ENCODE measurements at places on chromosomes 6 and 20.

- DNase-seq = no peak
These were observed 283.9 kb upstream of the SUPT3H start for GRCh38 chr6:45661661-45662060.

DNA sequence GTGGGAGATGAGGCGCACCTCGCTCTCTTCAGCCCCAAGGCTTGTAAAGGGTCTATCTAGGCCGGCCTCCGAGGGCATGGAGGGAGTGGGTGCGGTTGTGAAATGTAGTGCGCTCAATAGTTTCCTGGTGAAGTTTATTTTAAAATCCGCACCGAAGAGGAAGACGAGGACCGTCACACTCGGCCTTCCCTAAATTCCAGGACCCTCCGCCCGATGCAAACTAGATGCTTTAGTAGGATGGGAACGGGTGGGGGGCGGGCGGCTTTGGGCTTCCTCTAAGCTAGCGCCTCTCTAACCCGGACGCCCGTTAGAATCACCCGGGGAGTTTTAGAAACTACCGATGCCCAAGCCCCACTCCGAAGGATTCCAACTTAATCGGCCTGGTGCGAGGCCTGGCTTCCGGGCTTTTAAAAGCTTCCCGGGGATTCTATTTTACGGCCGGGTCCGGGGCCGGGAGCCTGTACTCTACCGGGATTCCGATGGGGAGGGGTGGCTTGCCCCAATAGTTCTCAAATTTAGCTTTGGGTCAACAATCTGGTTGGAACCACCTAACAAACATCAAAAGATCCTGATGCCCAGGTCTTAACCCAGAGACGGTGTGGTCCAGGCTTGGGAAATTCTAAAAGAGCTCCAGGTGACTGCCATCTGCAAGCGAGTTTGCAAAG, 548 bp upstream of the BCAS4 start:
- no peak for DNase-seq

GRCh38 chr6:54868556-54868955, 22.0 kb downstream of the FAM83B start:
- no peak for DNase-seq

GRCh38 chr20:62584671-62585460, 57.4 kb upstream of the SLCO4A1 start:
- DNase-seq = no peak

DNA sequence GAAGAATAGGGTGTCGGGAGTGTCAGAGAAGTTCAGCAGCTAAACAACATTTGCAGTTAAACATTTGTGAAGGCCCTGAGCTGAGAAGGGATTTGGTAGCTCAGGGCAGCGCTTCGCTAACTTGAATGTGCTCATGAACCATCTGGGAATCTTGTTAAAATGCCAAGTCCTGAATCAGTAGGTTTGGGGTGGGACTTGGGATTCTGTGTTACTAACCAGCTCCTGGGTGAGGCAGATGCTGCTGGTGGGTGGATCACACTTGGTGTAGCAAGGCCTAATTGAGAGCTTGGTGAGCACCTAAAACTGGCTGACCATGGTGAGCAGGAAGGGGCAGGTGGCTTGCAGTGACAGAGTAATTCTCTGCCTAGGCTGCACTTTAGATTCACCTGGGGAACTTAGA, 5.9 kb downstream of the PTPRA start:
- no peak for DNase-seq

- no peak for DNase-seq
These were observed 163.4 kb downstream of the UBE3D start for GRCh38 chr6:82902290-82902689.

DNA sequence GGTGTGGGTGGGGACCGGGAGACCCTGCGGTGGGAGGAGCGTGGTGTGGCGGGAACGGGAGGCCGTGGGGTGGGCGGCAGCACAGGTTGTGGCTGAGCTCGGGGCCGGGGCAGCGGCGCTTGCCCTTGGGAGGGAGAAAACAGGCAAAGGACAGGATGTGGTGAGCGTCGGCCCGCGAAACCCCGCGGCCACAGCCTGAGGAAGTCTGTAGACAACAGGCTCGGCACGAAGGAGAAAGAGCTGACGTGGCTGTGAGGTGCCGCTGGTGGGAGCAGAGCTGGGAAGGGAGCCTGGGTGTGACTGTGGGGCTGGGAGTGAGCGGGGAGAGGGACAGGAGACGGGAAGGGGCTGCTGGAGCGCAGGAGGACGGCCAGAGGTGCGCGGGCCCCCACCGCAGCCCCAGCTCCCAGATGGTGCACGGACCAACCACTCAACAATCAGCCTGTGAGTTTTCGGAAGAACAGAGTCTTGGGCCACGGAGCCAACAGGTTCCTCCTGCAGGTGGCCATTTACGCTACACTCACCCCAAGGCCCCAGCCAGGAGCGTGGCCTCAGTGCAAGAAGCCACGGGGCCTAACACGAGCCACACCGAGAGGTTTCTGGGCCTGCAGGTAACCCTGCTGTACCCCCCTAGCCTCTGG, 202.8 kb downstream of the DLL1 start:
- no peak for DNase-seq

- no peak for DNase-seq
These were observed 84.6 kb upstream of the PROKR2 start for GRCh38 chr20:5401277-5401875.

Measured in NCI-H1048 (cell line).